DMS79 treated with DMSO at 0.1 percent for 48 hours (cell line): ENCODE measurements at places on chromosomes 11 and 22.

DNA sequence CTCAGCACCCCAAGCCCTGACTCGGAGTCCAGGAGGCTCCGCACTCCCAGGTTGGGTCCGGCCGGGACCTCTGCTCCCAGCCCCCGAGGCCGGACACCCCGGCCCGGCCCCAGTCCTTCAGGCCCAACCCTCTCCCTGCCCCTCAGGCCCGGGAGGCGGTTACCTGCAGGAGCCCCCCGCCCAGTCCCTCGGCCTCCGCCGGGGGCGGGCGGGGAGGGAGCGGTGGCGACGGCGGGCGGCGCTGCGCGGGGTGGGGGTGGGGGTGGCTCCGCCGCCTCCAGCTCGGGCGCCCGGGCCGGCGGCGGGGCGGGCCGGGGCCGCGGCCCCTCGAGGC lies 310 bp downstream of the TCF20 start:
- DNase-seq: no peak

DNA sequence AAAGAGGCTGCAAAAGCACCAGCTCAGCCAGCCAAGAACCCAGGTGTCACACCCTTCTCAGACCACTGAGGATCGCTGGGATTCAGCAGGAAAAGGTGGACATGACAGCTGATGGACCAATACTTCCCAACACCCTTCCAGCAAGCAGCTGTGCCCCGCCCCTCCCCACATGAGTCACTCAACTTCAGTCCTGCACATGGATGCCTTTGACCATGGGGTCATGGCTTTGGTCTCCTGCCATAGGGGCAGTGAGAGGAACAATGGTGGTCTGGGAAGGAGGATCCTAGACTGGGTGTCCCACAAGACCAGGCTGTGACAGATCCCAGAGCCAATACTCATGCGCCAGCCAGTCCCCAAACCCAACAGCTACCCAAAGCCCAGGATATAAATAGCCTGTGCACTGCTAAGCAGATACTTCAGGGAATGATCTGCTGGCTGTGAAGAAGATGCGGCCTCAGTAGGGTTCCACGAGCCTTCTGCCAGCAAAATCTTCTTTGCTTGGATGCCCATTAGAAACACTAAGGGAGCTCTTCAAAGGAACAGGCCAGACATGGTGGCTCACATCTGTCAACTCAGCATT lies 5.5 kb upstream of the RGL4 start:
- DNase-seq: no peak

GRCh38 chr11:57543593-57543992 lies 6.2 kb downstream of the SMTNL1 start:
- DNase-seq: no peak

DNA sequence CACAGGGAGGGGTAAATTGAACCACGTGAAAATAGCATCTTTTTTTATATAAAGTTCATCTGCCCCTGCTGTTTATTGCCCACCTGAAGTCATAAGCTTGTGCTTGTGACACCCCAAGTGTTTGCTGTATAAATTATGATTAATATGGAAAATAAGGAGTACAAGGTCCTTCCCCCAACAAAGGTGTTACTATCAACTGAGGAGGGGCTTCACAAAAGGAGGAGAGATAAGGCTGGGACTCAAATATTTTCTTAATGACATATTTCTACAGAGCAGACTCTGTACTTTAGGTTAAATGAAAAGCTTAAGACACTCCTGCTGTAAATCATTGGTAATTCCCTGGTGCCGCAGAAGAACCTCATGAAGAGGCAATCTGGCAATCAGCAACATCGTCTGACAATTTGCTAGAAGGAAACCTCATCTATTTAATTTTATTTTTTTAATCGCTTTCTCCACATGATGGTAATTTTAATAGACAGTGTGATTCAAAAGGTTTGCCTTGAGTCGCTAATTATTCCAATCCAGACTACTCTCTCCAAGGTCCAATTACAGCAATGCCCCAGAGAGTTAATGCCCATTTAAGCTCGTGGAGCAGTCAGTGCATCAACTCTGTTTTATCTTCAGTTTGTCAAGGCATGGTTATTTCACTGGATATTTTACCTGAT lies 1432.4 kb downstream of the FAM181B start:
- no peak for DNase-seq

DNA sequence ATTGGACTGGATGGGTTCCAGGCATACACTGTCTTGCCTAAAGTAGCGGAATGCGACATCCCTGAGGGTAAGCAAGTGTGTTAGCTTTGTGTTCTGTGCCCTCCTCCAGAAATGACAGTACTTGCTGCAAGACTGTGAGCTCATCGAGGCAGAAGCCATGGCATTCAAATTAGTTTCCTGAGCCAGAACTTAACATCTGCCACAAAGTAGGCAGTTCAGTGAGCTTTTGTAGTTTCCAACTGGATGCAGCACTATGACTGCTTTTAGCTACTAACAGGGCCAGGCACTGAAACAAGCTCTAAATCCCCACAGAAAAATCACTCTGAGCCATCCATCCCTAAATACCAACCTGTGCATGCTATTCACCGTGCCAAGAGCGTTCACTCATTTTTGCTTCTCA lies 1.2 kb upstream of the FAR1 start:
- DNase-seq: no peak

- DNase-seq: no peak
Observed at GRCh38 chr22:27274770-27275449, 526.6 kb downstream of the MN1 start.

DNA sequence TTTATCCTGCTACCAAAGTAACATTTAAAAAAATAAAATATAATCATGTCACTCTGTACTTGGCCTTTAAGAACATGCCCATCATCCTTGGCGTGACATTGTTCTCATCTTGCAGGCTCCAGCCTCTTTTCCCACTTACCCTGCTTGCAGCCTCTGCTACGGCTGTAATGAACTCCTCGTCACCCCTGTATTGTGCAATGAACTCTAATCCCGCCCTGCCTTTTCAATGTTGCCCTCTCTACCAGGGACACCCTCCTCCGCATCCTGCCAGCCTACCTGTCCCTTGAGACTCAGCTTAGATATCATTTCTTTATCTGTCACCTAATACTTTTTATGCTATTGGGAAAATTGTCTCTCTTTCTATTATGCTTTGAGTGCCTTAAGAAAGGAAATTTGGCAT lies 12.6 kb upstream of the MMP20 start:
- no peak for DNase-seq

GRCh38 chr11:5690216-5690615 lies 626 bp downstream of the TRIM22 start:
- DNase-seq: no peak

DNA sequence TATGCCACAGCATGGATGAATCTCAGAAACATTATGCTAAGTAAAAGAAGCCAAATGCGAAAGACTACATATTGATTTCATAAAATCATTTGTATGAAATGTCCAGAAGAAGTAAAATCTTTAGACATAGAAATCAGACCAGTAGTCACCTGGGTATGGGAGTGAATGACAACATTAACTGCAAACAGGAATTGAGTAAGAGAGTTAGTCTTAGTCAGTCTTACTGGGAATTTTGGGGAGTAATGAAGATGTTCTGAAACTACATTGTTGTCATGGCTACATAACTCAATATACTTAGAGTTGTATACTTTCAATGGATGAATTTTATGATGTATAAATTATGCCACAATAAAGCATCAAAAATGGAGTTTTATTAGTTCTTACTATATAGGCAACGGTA lies 107.8 kb upstream of the CHORDC1 start:
- no peak for DNase-seq
